ENCODE measurements at places on chromosomes 12 and 14.

GRCh38 chr14:34387974-34388516 lies 74.0 kb downstream of the SPTSSA start:
- no peak for DNase-seq

GRCh38 chr12:111436266-111436665 lies 30.5 kb downstream of the SH2B3 start:
- DNase-seq: no peak

DNA sequence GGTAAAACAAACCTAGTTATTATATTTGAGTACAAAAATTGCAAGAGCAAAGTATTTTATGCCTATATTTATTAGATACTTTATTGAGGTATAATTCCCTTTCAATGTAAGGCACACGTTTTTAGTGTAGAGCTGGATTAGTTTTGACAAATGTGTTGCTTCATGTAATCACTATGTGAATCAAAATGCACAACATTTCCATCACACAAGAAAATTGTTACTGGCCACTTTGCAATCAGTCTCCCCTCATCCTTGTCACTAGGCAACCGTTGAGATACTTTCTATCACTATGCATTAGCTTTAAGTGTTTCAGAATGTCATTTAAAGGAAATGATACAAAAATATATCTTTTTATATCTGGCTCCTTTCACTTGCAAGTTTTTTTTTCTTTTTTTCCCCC lies 531.0 kb downstream of the CCER1 start:
- DNase-seq: no peak

GRCh38 chr14:30211326-30211725 lies 283.7 kb upstream of the PRKD1 start:
- DNase-seq: no peak

DNA sequence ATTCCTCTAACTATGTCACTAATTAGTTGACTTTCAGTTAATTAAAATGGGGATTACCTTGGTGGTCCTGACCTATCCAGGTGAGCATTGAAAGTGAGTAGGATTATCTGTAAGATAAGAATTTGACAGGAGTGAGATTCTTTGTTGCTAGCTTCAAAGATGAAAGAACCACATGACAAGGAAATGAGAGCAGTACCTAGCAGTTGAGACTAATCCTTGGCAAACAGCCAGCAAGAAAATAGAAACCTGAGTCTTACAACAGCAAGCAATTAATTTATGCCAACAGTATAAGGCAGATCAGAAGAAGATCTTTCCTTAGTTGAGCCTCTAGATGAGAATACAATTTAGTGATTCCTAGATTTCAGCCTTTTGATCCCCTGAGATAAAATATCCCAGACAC lies 1058.4 kb downstream of the LRFN5 start:
- no peak for DNase-seq

- DNase-seq: no peak
Observed at GRCh38 chr14:58118097-58118815, 33.8 kb downstream of the ARMH4 start.

DNA sequence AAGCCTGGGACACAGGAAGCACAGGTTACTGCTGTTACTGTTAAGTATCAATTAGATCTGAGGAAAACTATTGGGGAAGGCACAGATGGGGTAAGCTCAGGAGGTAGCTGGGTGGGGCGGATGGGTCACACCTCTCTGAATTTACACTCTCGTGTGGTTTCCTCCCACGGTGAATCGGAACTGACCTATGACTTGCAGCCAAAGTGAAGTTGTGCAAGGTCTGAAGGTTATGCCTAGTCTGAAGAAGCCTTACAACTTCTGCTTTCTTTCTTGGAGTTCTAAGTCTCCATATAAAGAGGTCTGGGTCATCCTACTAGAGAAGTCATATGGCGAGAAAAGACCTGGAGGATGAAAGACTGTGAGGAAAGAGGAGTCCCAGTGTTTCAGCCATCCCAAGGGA lies 25.6 kb upstream of the GPATCH2L start:
- no peak for DNase-seq

- no peak for DNase-seq
Observed at GRCh38 chr12:95857156-95857555, 1.6 kb upstream of the SNRPF start.

DNA sequence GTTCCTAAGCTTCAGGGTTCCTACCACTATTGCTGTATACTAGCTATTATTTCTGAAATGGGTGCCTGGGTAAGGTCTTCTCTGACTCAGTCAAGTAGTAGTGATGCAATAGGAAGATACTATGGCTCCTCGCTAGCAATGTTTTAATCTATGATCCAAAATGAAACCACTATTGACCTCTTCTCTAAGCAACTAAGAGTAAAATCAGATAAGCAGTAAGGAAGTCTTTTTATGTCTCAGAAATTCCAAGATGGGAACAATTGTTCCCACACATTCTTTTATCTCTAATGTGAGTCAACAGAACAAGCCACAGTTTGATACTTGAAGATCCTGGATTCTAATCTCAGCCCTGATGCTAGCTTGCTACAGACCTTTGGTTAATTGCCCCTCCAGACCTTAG lies 45.1 kb downstream of the AREL1 start:
- peak; percentile 48 for DNase-seq

GRCh38 chr12:18432206-18432605 lies 170.9 kb downstream of the PIK3C2G start:
- no peak for DNase-seq

DNA sequence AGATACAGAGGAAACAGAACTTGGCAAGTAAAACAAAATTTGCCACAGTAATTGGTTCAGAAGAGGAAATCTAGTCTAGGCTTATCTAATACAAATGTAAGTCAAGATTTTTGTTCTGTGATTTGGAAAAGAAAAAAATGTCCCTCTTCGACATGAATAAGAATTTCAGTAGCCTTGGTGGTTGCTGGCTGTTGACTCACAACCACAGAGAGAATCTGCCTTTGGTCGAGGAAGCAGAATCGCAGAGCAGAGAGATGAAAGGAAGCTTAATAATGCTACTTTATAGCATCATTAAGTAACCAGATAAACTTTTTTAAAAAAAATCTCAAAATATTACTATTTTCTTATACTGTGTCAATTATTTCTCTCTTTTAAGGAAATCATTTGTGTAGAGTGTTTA lies 1096.6 kb downstream of the FLRT2 start:
- no peak for DNase-seq

DNA sequence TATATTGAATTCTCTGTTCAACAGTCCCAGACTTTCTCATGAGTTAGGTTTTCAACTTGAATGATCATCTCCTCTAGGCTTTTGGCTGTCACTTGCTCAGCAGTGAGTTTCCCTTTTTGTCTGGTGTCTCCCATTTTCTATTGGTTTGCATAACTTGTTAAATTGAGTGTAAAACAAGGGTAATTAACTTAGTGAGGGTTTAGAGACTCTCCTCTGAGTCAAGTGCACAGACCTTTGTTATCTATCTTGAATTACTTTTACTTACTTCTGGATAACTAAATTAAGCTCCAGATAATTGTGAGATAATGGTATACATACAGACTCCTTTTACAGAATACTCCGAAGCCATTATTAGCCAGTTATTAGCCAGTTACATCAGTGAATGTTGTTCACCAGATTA lies 22.0 kb downstream of the MLXIP start:
- DNase-seq: no peak

GRCh38 chr14:93317875-93318807 lies 14.7 kb downstream of the BTBD7 start:
- DNase-seq: no peak

DNA sequence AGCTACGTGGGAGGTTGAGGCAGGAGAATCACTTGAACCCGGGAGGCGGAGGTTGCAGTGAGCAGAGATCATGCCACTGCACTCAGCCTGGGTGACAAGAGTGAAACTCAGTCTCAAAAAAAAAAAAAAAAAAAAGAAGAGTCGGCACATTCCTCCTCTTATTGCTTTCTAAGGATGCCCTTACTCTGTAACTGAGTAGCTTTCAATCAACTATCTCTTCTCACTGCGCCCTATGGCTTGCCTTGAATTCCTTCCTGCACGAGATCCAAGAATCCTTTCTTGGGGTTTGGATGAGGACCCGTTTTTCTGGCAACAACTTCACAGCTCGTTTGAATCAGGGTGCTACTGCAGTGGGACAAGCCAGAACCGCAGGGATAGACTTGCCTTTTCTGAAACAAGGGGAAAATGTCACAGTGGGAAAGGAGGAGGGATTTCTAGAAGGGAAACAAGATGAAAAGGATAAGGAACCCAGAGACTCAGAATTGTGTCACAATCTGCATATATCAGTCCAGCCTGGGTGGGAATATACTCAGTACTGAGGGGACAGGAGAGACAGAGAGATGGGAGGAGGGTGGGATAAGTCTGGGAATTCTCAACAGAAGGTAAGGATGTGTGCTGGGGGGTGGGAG lies 16.1 kb upstream of the RND1 start:
- no peak for DNase-seq

DNA sequence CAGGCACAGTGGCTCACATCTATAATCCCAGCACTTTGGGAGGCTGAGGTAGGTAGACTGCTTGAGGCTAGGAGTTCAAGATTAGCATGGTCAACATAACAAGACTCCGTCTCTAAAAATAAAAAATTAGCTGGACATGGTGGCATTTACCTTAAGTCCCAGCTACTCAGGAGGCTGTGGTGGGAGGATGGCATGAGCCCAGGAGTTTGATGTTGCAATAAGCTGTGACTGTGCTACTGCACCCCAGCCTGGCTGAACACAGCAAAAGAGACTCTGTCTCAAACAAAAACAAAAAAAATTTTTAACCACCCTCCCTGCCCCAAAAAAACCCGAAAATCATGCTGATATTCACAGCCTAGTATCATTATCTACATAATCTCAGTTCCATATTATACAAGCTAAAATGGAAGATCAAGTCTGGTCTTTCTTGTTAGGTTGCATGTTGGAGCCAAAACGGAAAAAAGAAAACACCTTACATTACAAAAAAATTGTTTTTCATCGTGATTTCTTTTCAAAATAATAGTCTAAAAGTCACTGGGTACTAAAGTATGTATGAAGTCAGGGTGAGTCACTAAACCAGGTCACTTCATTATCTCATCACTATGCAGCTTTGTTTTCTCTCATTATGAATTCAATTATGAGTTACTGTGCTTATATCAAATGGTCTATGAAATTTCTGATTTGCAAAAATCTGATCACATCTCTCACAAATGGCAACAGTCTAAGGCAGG lies 13.8 kb downstream of the GXYLT1 start:
- DNase-seq: no peak

DNA sequence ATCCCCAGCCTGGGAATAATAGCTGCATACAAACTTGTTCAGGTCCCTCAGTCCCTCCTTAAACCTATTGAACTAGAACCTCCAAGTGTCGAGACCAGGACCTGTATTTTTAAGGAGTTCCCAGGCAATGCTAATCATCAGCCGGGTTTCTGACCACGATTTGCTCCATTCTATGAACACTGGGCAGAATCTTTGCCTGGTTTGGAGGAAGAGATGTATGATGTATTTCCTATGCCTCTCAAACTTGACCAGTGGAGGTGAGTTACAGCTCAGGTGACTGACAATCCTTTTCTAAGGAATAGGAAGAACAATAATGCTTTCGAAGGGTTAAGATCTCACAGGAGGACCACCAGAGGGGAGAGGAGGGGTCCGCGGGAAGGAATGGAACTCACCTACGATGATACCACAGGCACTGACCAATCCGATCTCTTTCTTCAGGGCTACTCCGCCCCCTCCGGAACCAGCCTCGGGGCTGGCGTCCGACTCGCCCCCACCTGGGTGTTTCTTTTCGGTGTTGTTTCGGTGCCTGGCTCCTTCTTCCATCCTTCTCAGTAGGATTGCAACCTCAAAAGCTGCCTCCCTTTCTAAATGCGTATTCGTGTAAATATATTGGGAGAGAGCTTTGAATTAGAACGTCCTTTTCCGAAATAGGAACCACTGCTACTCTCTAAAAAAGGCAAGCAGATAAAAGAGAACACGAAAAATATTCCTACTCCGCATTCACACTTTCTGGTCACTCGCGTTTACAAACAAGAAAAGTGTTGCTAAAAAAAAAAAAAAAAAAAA lies 895 bp downstream of the SLC7A8 start:
- DNase-seq: peak; percentile 21

DNA sequence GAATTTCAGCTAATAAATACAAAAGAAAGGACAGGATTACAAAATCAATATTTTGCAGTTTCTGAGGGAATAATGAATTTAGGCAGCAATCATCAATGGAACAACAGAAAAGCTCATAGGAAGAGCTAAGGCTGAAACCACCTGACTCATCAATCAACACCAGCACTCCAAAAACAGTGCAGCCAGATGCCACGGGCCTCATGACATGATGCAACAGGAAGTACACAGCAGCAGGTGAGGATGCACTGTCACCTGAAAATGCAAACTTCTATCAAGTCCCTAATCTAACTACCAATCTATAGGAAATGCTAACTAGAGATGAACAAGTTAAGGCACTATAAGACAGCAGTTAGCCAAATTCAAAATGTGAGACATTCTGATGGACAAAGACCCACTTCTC lies 21.7 kb downstream of the GNS start:
- DNase-seq: peak; percentile 54

DNA sequence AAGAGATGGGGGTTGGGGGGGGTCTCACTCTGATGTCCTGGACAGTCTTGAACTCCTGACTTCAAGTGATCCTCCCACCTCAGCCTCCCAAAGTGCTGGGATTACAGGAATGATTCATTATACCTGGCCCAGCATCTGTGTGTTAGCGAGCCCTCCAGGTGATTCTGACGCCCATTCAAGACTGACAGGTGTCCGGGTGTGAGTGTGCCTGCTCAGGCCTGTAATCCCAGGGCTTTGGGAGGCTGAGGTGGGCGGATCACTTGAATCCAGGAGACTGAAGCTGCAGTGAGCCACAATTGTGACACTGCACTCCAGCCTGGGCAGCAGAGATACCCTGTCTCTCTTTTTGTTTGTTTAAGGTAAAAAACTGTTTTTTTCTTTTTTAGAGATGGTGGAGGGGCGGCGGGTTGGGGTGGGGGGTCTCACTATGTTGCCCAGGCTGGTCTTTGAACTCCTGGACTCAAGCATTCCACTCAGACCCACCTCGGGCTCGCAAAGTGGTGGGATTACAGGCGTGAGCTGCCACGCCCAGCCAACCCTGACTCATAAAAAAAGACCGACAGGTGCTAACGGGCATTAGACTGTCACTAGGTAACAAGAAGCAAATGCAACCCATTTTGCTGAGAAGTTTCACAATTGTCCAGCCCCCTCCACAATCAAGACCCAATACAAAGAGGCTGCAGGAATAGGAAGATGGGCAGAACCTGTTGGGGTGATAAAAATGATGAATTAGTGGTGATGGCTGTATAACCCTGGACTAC lies 4.7 kb downstream of the VSIG10 start:
- no peak for DNase-seq

- no peak for DNase-seq
Observed at GRCh38 chr14:84591827-84592445, 938.0 kb upstream of the FLRT2 start.

- DNase-seq: no peak
Observed at GRCh38 chr12:115320967-115321366, 637.0 kb upstream of the TBX3 start.

- DNase-seq: no peak
Observed at GRCh38 chr14:67703997-67704396, 2.3 kb downstream of the RDH12 start.

GRCh38 chr12:18296201-18296908 lies 35.0 kb downstream of the PIK3C2G start:
- DNase-seq: no peak
